ENCODE measurements at places on chromosomes 2 and 18.

DNA sequence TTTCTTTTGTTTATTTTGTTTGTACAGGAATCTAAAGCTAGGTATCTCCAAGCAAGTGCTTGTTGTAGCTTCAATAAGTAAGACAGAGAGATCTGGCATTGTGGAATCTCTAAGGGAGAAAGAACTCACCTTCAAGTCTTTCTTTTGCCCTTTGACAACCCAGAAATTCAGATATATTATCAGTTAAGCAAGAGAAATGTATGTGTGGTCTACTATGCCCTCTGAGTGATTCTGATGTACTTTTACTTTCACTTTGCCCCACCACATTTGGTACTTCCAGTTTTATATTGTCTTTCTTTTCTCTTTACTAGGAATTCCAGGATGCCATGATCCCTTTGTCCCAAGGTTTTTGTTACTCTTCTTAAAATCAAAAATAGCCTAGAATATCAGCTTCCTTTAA lies 259.6 kb upstream of the PIK3C3 start:
- no peak for DNase-seq

- DNase-seq: no peak
Measured at GRCh38 chr2:64211276-64211921, 67.2 kb upstream of the PELI1 start.

DNA sequence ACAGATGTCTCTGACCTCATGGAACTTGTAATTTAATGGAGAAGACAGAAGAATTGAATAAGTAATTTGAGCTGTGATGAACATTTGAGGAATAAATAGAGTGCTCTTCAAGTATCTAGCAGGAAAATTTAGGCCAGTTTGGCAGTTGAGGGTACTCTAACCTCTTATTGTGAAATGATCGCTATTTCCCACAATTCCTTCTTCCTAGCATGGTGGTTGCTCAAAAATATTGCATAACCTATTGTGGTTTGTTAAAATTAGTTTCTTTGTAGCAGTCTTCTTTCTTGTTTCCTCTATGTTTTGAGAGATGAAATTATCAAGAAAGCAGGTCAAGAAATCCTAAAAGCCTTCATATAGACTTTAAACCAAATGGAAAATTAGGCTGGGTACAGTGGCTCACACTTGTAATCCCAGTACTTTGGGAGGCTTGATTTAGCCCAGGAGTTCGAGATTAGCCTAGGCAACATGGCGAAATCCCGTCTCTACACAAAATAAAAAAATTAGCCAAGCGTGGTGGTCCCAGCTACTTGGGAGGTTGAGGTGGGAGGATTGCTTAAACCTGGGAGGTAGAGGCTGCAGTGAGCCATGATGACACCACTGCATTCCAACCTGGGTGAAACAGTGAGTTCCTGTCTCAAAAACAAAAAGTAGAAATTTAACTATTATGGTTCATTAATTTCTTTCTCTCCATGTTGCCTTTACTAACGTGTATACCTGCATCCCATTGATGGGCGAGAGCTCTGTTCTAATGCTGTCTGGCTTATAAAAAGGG lies 58.7 kb downstream of the RBKS start:
- DNase-seq: no peak

GRCh38 chr2:135798762-135799161 lies 38.2 kb downstream of the LCT start:
- DNase-seq: no peak

- no peak for DNase-seq
Measured at GRCh38 chr2:33246432-33246831, 230.0 kb upstream of the RASGRP3 start.

GRCh38 chr2:121377646-121378045 lies 92.6 kb upstream of the TFCP2L1 start:
- no peak for DNase-seq

Data from DMS79 (cell line).